Stimulated activated CD4-positive, alpha-beta T cell treated with anti-CD3 and anti-CD28 coated beads, Interleukin-1b, Interleukin-23, amount 100 ng/mL, for 1 hour (primary cell): ENCODE measurements at places on chromosomes 1 and 21.
A peak's percentile ranks its signal among the peaks of the same experiment; 100 is the strongest.

DNA sequence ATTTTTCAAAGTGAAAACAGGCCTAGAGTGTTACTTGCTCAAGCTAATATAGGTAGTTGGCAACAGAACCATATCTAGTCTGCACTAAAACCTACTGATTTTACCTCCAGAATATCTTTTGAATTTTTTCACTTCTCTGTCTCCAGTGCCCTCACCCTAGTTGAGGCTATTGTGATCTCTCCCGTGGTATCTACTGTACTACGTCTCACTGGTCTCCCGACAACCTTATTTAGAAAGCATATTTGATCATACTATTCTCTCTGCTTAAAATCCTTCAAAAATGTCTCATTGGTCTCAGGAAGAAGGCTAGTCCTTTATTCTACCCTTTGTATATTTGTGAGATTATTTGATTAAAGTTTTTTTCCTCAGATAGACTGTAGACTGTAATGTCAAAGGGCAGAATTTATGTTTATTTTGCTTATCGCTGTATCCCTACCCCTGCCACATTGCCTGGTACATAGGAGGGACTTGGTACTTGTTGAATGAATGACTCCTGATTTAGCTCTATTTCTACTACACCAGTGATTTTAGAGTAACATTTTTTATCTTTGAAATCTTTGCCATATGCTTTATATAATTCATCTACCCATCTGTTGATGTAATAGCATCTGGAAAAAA is 135.5 kb upstream of the KIAA1614 start:
- no peak for DNase-seq

DNA sequence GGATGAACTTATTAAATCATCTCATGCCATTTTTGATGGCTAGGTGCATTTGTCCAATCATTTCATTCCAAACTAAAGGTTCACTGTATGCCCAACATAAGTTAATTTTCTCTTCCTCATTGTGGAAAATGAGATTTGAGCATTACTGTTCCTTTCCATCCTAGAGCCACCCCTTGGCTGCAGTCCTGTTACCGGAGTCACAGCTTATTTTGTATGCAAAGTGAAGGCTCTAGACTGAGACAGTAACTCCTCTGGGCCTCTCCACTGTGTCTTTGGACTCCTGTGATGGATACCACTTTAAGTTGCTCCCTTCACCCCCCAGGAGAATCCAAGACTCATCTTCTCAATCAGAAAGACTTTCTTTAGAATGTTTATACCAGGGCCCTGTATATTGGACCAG is 59.7 kb downstream of the FGGY start:
- DNase-seq: no peak

DNA sequence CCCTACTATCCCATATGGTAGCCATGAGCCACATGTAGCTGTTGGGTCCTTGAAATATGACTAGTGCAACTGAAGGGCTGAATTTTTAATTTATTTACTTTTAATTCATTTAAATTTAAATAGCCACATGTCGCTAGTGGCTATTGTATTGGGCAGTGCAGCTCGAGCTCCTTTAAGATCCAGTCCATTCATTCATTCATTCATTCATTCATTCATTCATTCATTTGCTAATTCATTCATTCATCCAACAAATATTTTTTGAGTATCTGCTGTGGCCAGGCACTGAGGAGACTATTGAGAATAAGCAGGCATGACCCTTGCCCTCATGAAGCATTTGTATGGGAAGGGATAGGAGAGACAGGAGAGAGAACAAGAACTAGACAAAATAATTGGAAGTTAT is 29.5 kb upstream of the ACOT11 start:
- no peak for DNase-seq

DNA sequence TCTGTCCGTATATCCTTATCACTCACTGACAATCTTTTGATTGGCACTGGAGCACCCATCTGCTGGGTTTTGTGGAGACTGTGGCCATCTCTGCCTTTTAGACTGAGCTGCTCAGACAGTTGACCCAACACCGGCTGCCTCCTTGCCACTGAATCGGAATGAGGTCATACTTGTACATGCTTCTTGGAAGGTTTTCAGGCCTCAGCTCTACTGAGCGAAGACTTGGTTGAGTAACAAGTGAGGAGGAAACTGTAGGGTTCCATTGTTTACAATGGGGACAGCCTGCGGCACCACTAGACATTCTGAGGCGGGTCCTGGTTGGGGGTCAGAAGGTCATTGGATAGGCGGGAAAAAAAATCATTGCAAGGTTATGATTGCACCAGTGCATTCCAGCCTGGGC is 320.3 kb downstream of the KIF26B start:
- no peak for DNase-seq

DNA sequence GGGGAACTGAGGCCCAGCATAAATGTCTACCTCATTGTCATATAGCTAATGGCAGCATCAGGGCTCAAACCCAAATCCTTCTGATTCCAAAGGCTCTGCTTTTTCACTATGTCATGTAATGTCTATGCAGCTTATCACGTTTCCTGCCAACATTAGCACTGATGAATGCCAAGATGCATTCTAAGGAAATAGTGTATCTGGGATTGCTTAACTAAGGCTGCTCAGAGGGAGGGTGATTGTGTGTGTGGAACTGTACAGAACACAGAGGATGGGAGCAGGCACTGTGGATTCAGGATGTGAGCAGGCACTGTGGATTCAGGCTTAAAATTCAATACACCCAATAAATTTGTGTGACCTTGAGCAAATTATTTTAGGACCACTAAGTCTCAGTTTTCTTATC is 456.4 kb upstream of the DEPDC1 start:
- DNase-seq: no peak

- DNase-seq: no peak
Observed at GRCh38 chr21:39176271-39176709, 7.0 kb downstream of the PSMG1 start.

DNA sequence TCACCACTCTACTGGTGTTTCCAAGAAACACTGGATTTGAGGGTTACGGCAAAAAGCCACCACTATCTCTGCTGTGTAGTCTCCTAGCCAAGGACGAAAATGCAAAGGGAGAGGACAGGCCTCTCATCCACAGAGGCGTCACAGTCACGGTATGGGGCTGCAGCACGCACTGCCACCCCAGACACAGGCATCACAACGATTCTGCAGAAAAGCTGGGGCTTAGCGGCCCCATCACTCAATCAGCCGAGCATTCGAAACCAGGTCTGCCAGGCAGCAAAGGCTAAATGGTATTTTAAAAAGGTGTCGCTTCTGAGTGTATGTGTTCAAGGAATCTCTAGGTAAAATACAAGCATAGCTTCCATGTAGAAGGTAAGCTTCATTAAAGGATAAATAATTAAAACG is 1.4 kb downstream of the RIPK4 start:
- DNase-seq: no peak

GRCh38 chr1:219708919-219709543 is 96.1 kb upstream of the ZC3H11B start:
- DNase-seq: no peak

DNA sequence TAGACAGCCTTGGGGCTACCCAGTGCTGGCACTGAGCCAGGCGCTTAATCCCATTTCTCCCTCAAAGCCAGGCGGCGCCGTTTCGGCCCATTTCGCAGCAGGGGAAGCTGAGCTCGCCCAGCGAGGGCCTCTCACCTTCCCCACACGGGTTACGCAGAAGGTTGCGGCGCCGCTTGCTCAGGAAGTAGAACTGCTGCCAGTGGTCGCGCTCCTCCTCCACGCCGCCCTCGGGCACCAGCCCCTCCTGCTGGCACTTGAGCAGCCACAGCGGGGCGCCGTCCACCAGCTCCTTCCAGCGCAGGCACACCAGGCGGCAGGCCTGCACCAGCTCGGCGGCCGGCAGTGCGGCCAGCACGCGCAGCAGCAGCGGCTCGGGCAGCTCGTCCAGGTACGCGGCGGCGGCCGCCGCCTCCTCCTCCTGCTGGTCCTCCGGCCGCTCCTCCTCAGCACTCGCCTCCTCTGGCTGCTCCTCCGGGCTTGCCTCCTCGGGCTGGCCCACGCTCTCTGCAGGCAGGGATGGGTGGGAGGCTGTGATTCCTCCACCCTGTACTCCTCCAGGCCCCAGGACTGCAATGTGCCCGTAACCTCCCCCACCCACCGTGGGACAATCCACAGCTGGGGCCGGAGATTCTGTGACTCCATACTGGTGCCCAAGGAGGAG is 3.8 kb downstream of the FBXO2 start:
- peak; percentile 29 for DNase-seq

- DNase-seq: no peak
Observed at GRCh38 chr1:89971600-89971999, 23.3 kb upstream of the ZNF326 start.

DNA sequence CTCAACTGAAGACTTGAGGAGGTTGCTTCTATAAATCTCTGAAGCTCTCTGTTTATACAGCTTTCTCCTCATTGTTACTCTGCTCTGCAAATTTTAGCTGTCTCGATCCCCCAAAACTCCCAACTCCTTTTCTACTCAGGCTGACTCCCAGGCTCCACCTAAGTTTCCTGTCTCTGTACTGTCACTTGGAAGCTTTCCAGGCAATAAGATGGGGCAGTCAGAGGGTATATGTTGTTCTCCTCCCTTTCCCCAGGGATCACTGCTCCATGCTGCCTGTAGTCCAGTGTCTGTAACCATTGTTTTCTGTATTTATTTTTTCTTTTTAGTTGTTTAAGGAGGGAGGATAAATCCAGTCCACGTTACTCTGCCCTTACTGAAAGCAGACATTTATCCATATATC is 13.4 kb downstream of the TSNAX start:
- DNase-seq: no peak

DNA sequence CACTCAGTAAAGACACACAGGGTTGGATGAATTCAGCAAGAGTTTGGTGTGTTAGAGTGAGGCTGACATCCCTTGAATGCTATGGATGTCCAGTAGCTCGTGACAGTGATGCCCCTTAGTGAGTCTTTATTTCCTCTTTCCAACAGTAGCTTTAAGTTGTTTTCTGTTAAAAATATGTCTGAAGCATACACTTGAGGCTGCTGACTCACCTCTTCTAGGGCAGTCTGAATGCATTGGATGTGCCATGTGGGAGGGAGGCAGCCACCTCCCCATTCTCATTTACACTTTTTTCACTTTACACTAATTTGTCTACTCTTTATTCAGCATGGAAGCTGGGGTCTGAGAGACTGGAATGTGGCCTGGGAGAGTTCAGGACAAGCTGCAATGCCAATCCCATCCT is 17.6 kb downstream of the NOS1AP start:
- DNase-seq: no peak

DNA sequence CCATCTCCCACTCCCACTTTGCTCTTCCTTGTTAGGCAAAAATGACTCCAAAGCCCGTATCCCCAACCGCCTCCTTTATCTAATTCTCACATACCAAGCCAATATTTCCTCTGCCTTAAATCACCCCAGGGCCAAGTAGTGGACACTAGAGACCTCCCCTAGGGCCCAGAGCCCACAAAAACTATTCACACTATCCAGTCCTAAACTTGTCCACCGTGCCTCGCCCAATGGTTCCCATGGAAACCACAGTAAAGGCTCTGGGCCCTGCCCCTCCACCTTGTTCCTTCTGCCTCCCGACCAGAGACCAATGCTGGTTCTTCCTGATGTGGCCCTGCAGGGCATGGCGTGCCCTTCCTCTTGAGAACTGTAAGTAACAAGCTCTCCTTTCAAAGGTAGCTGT is 11.8 kb downstream of the CFAP107 start:
- DNase-seq: no peak

DNA sequence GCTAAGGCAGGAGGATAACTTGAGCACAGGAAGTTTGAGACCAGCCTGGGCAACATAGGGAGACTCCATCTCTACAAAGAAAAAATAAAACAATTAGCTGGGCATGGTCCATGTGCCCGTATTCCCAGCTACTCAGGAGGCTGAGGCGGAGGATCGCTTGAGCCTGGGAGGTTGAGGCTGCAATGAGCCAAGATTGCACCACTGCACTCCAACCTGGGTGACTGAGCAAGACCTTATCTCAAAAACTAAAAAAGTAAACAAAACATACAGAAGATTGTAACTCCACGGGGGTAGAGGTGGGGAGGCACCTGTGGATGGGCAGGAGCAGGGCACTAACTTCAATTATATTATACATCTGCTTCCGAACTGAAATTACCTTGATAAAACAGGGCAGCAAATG is 4.6 kb downstream of the S100B start:
- no peak for DNase-seq

GRCh38 chr1:233904633-233905415 is at the start of gene SLC35F3:
SLC35F3 (plus strand) TSS chr1:233904676.
- DNase-seq: no peak

DNA sequence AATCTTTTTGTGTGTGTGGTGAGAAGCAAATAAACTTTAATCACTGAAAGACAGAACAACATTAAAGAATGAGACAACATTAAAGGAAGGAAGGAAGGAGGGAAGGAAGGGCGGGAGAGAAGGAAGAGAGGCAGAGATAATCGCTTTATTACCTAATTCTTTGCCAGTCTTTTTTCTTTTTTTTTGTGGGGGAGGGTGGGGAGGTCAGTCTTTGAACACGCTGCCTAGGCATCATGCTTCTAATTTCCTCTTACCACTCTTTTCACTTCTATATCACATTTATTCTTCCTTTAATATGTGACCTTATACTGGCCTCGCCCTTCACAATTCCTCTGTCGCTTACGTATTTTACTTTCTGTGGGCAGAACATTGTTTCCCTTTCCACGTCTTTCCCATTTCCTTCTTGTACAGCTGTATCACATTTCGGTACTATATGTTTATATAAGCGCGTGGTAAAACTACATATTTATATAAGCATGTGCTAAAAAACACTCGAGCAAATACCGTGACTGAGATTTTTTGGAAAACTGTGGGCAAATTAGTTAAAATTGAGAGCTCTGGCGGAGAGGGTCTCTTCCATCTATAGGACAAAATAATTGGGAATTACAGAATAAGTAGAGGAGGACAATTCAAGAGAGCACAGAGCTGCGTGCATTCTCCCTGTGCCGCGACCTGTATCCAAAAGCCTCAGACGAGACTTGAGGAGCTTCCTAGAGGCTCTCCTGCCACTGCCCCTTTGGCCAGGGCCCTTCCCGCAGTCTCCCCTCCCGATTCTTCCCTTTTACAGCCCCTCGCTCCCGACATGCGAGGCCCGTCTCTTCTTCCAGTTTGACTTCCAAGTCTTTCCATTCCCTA is 823 bp upstream of the PRKAA2 start:
- no peak for DNase-seq

DNA sequence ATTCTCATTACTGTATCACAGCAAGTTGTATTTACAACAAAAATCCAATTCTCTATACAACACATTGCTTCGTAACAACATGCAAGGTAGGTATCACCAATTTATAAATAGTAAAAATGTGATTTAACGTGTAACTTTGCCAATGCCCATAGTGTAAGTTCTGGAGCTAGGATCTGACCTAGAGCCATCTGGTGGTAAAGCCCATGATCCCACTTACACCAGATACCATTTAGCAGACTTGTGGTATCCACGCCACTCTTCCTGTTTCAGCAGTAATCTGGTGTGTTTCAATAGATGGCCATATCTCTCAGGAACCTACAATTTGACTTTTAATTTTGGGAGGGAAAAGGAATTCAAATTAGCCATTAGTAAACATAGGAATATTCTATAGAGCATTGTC is 10.2 kb downstream of the SETSIP start:
- DNase-seq: no peak

GRCh38 chr1:6359216-6360116 is 34.1 kb downstream of the ACOT7 start:
- no peak for DNase-seq

GRCh38 chr1:31208361-31208945 is 31.2 kb downstream of the NKAIN1 start:
- DNase-seq: no peak

GRCh38 chr21:36171741-36172331 is 15.2 kb downstream of the DOP1B start:
- no peak for DNase-seq
